ENCODE measurements at places on chromosomes 7 and 10.

GRCh38 chr7:23715099-23715498, 5.1 kb downstream of the STK31 start:
- no peak for DNase-seq

GRCh38 chr10:25177093-25177753, 2.4 kb downstream of the GPR158 start:
- no peak for DNase-seq

- DNase-seq = peak; percentile 87
Observed at GRCh38 chr7:115356999-115357702, 435.3 kb downstream of the MDFIC start.

DNA sequence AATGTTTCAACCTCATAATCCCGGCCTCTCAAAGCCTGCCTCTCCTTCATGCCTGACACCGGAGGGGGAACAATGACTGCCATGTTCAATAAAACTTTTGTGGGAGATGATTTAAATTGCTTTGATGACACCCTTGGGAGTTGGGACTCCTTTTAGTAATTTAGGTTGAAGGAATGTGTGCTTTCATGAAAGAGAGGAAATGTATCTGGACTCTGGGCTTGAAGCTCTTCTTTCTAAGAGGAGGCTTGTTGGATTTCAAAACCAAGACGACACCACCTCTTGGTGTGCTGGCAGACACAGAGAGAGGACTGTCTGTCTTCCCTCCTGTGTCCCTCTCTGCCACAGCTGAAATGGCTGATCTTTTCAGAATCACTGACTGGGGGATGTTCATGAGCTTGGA, 168.1 kb downstream of the GALNT17 start:
- DNase-seq = no peak

DNA sequence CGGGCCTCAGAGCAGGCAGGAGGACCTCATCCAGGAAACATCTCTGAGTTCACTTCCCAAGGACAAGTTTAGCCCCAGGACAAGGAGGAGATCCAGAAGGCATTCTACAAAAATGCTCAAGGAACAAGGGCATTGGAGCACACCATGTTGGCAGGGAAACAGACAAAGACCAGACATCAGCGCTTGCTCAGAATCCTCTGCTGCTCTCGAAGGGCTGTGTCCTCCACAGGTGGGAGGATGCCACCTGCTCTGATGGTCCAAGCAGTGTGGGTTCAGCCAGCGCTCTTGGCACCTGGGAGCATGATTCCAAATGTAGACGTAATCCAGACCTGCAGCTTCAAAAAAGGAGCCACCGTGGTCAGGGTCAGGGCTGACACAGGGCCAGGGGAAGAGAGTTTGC, 160.7 kb downstream of the DPP6 start:
- DNase-seq = no peak

DNA sequence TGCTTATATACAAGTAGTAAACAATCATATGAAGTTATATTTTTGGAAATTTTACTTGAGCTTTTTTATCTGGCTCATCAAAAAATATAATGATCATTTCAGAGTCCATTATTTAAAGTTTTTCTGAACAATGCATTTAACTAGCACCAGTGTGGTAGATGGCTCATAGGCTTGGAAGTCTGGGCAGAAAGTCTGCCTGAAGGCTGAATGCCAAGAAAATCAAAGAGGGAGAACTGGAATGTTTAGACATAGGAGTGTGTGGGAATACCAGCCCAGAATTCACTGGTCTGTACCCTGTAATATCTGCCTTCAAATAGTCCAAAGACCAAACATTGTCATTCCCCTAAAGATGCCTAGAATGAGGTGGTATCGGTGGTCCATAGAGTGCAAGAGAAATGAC, 40.3 kb upstream of the ANK3 start:
- DNase-seq = peak; percentile 94

GRCh38 chr7:96624954-96625353, 84.7 kb downstream of the SEM1 start:
- no peak for DNase-seq

DNA sequence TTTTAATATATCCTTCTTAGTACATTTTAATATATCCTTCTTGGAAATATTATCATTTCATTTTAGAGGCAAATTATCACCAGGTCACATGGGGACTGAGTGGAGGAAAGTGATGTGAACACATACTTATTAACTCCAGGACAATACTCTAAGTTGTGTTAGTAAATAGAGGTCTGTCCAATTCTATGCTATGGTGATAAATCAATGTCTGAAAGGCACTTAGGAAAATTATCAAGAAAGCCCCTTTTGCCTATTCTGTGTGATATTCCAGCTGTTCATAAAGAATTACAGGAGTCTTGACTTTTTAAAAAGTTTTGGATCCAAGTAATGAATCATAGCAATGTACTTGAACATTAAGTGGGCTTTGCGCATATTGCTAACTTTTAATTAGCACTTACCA, 88.5 kb downstream of the THSD7A start:
- DNase-seq = no peak

- DNase-seq = peak; percentile 45
Observed at GRCh38 chr7:140726281-140726680, 29.8 kb downstream of the NDUFB2 start.

GRCh38 chr10:4545062-4545461, 280.9 kb upstream of the AKR1E2 start:
- DNase-seq = no peak

GRCh38 chr7:6423942-6424701, 23.6 kb downstream of the DAGLB start:
- no peak for DNase-seq

- DNase-seq = no peak
Observed at GRCh38 chr7:45865594-45866410, 7.1 kb downstream of the CCDC201 start.

DNA sequence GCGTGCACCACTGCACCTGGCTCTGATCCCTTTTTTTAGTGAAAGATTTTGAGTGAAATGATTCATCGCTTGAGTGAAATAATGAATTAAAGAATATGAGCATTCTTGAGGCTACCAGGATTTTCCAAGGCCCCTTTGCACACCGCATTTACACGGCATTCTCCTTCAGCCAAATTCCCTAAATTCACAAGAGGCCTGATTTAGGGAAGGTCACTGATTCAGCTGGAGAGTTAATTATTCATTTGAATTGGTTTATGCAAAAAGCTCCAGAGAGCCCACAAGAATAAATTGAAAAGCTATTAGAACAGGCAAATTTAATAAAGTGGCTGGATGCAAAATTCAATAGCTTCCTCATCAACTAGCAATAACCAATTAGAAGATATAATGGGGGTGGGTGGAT, 46.5 kb downstream of the LEP start:
- DNase-seq = peak; percentile 15

DNA sequence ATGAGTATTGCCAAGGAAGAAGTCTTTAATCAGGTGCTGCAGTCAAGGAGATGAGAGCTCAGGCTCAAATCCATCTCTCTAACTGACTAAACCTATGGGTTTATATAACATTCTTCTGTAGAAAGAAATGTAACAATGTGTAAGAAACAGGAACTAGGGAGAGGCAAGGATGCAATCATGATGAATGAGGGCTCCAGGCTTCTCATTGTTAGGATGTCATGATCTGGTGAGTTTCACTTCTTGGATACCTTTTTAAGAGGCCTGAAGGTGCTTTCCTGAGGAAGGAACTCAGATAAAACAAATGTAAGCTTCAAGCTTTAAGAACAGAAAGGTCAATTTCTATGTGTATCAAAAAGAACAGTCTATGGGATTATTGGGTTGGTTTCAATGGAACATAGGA, 30.8 kb upstream of the SCIN start:
- DNase-seq = no peak

- DNase-seq = no peak
Observed at GRCh38 chr7:45971661-45972175, 50.6 kb upstream of the IGFBP3 start.

DNA sequence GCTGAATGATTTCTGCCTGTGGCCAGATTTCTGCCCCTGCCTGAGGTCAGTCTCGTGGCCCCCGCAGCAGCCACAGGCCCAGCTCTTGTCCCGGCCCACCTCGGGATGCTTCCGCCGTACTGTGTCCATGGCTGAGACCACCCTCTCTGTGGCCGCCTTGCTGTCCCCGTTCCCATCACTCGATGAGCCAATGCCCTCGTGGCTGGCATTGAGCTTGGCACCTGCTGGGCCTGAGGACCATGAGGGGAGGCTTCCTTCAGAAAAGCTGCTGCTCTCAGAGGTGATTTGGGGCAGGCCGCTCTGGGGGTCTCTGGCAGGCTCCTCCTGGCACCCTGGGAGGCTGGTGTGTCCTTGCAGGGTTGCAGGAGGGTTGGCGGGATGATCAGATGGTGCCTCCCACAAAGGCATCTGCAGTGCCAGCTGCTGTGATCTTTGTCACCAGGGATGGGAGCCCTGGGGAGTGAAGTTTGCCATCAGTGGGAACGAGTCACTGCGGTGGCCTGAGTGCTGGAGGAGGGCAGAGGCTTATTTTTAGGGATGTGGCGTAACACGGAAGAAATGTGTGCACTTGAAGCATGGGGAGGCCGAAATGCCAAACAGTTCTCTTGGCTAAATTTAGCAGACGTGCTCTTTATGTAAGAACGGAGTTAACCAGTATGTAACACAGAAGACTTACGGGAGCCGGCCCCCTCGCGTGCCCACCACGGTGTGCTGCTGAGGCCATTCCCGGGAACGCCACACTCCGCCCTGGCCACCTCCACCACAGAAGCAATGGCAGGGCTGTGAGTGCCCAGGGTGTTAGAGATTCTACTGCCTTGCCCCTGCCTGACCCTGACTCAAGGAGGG, 47.7 kb downstream of the VIPR2 start:
- DNase-seq = no peak

GRCh38 chr7:42014625-42015618, 222.1 kb downstream of the GLI3 start:
- DNase-seq = peak; percentile 68

- DNase-seq = no peak
Observed at GRCh38 chr7:69762821-69763352, 164.6 kb downstream of the AUTS2 start.
